ENCODE measurements at places on chromosomes 7 and 10.

- peak; percentile 49 for DNase-seq
These were observed at the start of gene PRR15 for GRCh38 chr7:29563590-29564495. Gene PRR15 (plus strand): TSS chr7:29563835. CDS start chr7:29566330, 2,495 bp downstream.

DNA sequence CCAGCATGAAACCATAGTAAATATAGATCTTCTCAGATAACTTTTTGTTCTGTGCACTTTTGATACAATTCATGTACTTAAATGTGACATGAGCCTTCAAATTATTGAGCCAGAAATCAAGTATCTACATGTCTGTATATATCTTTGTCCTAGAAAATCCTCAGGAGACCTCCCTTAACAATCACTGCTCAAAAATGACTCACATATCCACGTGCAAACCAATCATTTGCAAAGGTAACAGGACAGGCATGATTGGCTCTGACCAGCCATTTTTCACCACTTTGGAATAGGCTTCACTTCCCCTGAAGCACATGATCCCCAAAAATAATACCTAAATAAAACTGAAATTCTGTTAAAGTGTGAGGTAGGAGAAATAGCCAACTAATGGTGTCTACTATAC is 902.5 kb downstream of the PCDH15 start:
- no peak for DNase-seq

DNA sequence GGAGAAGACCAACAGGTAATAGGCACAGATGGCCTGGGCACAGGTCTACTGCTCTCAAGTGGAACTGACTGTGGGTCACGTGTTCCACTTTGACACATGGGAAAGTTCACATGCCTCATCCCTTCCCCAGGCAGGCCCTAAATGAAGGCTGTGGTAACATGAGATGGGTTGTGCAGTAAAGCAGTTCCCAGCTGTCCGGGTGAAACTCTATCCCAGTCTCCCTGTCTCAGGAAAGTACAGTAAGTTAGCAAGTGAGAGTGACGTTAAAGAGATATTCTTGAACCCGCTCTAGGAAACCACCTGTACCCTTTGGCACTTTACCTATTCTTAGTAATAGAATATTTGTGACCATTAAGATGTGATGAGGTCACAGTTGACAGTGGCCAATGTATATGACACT is 343.7 kb upstream of the AOAH start:
- DNase-seq = no peak

GRCh38 chr10:79347226-79347893 is at the start of gene PPIF:
Gene PPIF (plus strand): TSS chr10:79347469. CDS start chr10:79347549, 80 bp downstream.
- DNase-seq = peak; percentile 96

DNA sequence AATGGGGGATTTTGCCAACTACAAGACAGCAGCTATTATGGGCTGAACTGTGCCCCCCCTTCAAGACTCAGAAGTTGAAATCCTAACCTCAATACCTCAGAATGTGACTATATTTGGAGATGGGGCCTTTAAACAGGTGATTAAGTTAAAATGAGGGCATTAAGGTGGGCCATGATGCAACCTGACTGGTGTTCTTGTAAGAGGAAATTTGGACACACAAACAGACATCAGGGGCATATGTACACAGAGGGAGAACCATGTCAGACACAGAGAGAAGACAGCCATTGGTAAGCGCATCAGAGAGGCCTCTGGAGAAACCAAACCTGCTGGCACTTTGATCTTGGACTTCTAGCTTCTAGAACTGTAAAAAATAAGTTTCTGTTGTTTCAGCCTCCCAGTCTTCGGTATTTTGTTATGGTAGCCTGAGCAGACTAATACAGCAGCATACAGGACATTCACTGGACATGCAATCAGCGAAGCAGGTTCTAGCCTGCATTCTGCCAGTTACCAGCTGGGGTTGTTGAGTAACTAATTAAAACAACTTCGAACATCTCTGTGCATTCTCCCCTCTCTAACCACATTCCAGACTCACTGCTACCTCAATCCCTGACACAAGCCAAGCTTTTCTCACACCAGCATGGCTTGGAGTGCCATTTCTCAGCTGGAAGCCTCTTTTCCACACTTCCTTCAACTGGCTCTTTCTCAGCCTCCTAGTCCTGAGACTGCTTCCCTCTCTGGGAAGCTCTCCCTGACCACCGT is 141.4 kb downstream of the DOCK4 start:
- no peak for DNase-seq

- DNase-seq = no peak
These were observed 160.1 kb downstream of the COL28A1 start for GRCh38 chr7:7375538-7375937.

DNA sequence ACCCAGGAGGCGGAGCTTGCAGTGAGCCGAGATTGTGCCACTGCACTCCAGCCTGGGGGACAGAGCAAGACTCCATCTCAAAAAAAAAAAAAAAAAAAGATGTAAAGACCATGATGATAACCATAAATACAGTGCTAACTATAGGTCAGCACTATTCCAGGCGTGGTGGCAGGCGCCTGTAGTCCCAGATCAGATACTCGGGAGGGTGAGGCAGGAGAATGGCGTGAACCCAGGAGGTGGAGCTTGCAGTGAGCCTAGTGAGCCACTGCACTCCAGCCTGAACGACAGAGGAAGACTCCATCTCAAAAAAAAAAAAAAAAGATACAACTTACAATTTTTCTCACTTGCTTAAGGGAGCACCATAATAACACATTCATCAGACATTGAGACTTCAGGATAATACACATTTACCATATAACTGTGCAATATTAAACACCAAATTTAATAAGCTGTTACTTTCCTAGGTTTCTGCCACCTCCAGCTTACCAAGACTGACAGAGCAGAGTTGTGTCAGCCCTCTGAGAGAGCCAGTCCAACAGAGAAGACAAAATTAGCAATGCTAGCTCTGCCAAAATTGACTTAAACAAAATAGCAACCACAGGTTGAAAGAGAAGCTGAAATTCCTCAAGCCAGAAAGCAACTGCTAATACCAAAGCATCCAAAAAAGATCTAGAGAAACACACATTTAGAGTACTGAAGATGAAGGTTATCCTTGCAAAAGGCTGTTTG is 8.2 kb downstream of the DNA2 start:
- no peak for DNase-seq
